ENCODE measurements at places on chromosomes 11 and 22. TPM values are rescaled to one million over a fixed set of nuclear protein-coding genes. Genes with fewer than 3 reads are reported as not detected.
A peak's percentile ranks its signal among the peaks of the same experiment; 100 is the strongest.

DNA sequence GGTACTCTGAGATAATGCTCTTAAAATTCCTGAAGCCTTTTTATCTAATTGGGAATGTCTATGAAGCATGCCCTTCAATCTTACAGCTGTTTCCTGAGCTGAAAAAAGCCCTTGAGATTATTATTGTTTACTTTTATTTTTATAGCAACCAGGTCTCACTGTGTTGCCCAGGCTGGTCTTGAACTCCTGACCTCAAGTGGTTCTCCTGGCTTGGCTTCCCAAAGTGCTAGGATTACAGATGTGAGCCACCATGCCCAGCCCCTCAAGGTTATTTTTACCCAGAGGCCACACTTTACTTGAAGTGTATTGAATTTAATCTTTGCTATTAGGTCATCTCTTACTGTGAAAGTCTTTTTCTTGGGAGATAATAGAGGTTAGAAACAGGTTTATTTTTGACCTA is 7.0 kb upstream of the SWAP70 start:
- H3K4me1 ChIP-seq = no peaks in the 10 kb centered on the region
- peaks cover 3% of the 10 kb centered on the region for H3K27me3 ChIP-seq
- no peak overlapping the region for H3K4me3 ChIP-seq
- DNase-seq = no peak

The LIPT2 gene
- 6.1 TPM for total RNA-seq

DNA sequence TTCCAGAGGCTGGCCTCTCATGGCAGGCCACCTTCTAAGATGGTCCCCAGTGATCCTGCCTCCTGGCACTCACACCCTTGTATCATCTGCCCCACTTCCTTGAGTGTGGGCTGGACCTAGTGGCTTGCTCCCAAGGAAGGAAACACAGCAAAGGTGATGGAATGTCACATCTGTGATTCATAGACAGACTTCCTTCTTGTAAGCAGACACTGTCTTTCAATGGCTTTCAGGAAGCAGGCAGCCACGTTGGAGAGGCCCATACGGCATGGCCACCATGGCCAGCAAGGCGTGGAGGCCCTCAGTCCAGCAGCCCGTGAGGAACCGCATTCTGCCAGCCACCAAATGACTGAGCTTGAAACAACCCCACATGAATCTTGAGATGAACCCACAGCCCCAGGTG is 11.3 kb downstream of the LMO1 start:
- DNase-seq = no peak
- H3K27me3 ChIP-seq = no peaks in the 10 kb centered on the region
- no peaks in the 10 kb centered on the region for H3K4me1 ChIP-seq
- H3K36me3 ChIP-seq = no peaks in the 10 kb centered on the region
- no peak overlapping the region for H3K4me3 ChIP-seq

The IGF2 gene
- 0.07 TPM for total RNA-seq

- H3K27ac ChIP-seq = peak within 1 kb of the TSS; percentile 98
- no peaks in the 10 kb centered on the region for H3K27me3 ChIP-seq
- no peaks in the 10 kb centered on the region for H3K36me3 ChIP-seq
Observed at GRCh38 chr11:68460741-68461574, at the start of gene PPP6R3. TSS of gene PPP6R3 (plus strand) at chr11:68460752. CDS start at chr11:68537665, 76,913 bp downstream.

- DNase-seq = no peak
- H3K27me3 ChIP-seq = no peaks in the 10 kb centered on the region
- no peaks in the 10 kb centered on the region for H3K4me1 ChIP-seq
- no peak overlapping the region for H3K4me3 ChIP-seq
- no peaks in the 10 kb centered on the region for H3K36me3 ChIP-seq
Observed at GRCh38 chr11:73439002-73439843, 63.0 kb downstream of the RELT start.

GRCh38 chr11:962688-963087 is 37.0 kb downstream of the AP2A2 start:
- no peak for DNase-seq
- no peak overlapping the region for H3K4me3 ChIP-seq
- no peak overlapping the region for H3K27ac ChIP-seq
- H3K4me1 ChIP-seq = no peaks in the 10 kb centered on the region
- H3K36me3 ChIP-seq = peaks cover 45% of the 10 kb centered on the region

The OR8B8 gene
- not detected for total RNA-seq

- H3K36me3 ChIP-seq = no peaks in the 10 kb centered on the region
- DNase-seq = no peak
Observed at GRCh38 chr11:110773442-110773841, 61.2 kb upstream of the ARHGAP20 start.
